ENCODE measurements at places on chromosomes 4 and X.

DNA sequence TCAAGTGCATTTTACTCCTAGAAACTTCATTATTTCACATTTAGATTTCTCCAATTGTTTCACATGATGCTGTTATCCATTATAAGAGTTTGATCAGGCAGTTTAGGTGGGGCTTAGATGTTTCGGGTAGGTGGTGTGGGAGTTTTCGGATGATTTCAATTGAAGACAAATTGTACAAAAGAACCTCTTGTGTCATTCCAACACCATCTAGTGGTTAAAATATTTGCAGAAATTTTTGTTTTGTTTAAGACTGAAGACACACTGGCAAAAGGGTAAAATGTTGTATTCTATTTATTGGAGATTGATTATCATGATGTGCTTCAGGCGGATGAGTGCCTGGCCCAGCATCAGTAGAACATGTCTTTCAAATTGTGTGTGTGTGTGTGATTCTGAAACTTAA is 212.7 kb downstream of the SH3BGRL start:
- no peak for DNase-seq

- DNase-seq = peak; percentile 12
Measured at GRCh38 chr4:119627267-119628255, 1.0 kb downstream of the PDE5A start.

- DNase-seq = no peak
Measured at GRCh38 chr4:147755561-147756295, 23.8 kb downstream of the ARHGAP10 start.

DNA sequence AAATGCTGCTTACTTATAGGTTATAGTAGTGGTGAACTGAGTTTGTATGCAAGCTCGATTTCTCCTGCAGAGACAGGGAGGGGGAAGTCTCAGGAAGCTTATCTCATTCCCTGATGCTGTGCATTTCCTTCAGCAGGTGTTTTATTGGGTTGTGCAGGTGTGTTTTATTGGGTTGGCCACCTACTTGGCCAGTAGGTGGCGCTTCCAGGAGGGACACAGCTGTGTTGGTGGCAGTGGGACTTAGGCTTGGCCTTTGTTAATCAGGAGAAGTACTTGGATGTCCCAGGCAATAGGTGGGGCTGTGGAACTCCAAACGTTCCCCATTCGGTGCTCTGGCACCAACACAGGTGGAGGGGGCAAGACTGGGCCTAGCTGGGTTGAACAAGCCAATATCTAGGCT is 196.0 kb upstream of the DCAF8L1 start:
- no peak for DNase-seq

DNA sequence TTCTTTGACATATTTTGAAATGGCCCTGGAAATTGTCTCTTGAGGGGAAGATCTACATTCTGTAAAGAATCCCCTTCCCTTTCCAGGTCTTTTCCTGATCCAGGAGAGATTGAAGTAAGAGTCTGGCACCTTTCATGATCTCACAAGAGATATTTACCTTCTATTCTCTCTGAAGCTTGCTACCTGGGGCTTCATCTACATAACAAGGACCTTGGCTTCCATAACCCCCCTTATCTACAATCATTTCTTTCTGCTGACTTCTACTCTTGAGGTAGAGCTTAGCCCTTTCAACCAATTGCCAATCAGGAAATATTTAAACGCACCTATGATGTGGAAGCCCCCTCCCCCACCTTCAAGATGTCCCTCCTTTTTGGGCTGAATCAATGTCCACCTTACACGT is 383.7 kb upstream of the MAGEB18 start:
- no peak for DNase-seq

GRCh38 chr4:41297832-41298231 is 41.1 kb downstream of the UCHL1 start:
- DNase-seq = no peak
